NCI-H1105 (cell line): ENCODE measurements at places on chromosomes 1 and 21.

DNA sequence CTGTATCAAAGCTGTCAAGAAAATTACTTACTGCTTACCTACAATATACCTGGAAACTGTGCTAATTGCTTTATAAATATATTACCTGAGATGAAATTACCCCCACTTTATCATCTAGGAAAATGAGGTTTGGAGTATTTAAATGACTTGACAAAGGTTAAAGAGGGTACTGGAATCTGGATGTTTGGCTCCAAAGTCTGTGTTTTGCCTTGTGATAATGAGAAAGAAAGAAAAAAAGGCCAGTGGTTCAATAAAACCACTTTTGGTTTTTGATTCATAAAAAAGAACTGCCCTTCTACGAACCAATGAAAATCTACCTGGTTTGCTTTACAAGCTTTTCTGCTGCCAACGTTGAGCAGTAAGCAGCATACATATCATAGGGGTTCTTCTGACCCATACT, 61.3 kb upstream of the MUTYH start:
- DNase-seq = no peak

- peak; percentile 46 for DNase-seq
Observed at GRCh38 chr1:208942394-208943130, 641.0 kb upstream of the CAMK1G start.

DNA sequence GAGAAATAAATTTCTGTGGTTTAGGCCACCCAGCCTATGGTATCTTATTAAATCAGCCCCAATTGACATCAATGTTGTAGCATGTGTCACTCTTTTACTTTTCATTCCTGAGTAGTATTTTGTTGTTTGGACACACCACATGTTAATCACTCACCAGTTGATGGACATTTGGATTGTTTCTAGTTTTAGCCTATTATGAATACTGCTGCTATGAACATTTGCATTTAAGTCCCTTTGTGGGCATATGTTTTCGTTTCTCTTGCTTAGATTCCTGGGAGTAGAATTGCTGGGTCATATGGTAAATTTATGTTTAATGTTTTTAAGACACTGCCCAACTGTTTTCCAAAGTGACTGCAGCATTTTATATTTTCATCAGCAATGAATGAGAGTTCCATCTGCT, 50.2 kb upstream of the NUF2 start:
- no peak for DNase-seq

- DNase-seq = peak; percentile 18
Observed at GRCh38 chr21:35223480-35224156, 174.5 kb upstream of the RUNX1 start.

DNA sequence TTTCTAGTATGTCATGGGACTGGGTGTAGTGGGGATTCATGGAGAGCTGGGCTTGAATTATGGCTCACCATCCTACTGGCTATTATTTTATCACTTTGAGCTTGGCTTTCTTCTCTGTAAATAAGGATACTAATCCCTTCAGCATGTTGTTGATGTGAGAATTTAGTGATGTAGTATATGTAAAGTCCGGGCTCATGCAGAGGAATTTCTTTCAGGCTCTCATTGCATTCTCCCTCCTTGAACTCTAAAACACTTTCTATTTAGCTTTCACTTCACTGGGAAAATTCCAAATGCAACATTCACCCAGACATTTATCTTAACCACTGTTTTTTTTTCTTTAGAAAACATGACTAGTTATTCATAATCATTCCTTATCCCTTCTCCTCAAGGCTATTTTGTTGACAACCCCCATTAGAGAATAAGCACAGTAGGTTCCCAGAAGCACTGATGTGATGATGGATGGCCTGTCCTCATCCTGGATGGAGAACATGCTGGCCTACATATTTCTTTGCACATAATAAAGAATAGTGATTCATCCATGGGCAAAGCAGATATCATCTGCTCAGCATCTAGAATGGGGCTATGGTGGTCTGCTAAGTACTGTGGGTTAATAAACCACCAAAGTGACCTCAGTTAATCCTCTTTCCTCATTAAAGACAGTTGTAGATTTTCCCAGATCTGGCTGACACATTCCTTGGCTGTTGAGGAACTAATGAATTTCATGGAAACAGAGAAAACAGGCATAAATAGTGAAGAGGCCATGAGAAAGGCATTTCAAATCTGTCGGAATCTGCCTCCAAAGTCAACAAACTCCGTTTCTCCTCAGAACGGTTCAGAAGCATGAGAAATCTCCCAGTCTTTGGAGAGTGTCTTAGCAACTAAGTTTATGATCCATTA, 68.0 kb upstream of the CYP2J2 start:
- DNase-seq = no peak

- DNase-seq = peak; percentile 96
Observed at GRCh38 chr1:31753707-31754349, 10.3 kb downstream of the ADGRB2 start.

- no peak for DNase-seq
Observed at GRCh38 chr1:32639489-32640075, 10.8 kb downstream of the ZBTB8OS start.

- no peak for DNase-seq
Observed at GRCh38 chr1:117646007-117646811, 40.4 kb downstream of the TENT5C start.

DNA sequence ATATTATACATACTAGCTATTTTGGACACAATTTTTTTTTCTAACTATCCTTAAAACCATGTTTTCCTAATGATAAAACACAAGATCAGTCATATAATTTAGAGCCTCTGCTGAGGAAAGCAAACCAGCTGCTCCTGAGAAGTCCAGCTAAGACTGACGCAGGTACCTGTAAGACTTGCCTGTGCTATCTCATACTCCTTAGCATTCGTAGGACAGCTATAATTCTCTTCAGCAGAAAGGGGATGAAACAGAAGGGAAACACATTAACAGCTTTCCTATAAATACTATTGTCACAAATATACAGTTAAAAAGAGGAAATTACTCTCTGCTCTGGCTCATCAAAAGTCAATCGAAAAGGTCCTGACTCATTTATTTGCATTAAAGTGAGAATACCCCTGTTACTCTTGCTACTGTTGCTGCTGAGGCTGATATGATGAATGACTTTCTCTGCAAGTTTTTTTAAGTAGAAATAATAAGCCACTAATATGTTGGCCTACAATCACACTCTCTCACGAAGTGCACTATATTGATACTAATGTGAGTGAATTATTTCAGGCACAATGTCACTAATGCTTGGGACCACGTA, 757.1 kb downstream of the KCNT2 start:
- no peak for DNase-seq

GRCh38 chr1:232213928-232214327, 416.0 kb downstream of the SIPA1L2 start:
- no peak for DNase-seq

GRCh38 chr1:22262583-22262982, 119.7 kb upstream of the WNT4 start:
- no peak for DNase-seq

DNA sequence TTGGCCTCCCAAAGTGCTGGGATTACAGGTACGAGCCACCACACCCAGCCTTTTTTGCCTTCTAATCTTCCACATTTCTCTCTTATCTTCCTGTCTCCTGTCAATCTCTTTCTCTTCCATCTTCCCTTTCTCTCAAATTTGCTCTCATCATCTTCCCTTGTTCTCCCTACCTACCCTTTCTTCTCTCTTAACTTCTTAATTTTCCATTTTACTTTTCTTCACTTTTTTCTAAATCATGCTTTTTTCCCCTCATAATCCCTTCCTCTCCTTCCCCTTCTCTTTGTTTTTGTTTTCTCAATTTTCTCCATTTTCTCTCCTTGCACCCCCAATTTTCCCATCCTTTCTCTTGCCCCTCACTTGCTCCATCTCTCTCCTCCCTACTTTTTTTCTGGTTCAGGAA, 545.7 kb downstream of the OMA1 start:
- DNase-seq = no peak

DNA sequence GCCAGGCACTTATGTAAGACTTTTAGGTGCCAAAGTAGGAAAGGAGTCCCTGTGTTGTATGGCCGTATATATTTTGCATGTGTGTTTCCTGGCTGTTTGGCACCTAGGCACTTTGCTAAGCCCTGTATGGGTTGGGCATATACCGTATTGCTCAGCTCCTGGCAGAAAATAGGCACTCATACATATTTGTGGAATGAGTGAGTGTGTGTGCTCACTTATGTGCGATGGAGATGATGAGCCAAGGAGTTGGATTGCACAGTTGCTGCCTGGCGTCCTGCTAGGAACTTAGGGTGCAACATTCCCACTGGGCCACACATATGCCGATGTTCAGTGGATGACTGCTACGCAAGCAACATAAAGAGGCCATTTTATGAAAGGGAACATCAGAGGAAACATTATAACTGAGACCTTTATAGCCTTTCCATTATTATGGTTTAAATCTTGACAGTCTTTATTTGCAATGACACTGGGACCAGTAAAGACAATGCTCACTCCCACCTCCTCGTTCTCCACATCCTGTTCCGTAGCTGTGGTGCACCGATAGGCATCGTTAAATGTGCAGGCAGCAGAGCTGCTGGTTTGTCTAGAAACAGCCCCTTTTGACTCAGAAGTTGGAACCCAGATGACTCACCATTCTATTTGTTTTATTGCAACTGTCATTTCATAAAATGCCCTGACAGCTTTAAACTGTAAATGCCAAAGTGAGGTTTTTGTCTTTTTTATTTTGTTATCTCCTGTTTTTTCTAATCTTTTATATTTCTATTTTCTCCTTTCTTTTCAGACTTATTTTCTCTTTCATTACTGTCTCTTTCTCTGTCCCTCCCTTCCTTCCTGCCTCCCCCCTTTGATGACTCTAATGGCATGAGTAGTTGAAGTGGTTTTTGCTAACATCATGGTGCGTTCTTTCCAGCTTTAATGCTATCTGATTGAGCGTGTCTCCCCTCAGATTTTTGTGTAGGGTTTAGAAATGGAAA, 36.1 kb downstream of the PEX14 start:
- DNase-seq = no peak

DNA sequence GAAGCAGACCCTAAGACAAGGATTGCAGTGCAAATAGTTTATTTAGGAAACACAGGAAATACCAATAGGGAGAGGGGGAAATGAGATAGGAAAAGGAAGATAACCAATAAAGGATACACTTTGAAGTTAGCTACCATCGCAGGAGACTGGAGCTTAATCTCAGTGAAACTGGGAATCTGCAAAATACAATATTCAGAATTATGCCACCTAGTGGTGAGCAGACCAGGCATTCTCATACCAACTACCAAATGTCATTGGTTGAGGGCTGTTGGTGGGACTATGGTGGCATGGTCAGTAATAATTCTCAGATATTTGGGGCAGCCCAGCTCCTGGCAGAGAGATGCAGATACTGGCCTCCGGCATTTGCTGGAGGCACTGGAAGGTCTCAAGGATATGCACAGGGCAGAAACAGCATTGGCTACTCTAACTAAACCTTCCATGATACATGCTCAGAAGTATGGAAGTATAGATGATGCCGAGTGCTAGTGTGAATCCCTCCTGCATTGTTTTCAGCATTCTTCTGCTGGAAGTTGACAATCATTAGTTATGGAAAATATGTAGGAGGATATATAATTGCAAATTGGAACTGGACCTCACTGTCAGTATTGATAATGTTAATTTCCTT, 11.8 kb upstream of the ZFP69B start:
- DNase-seq = peak; percentile 5

- DNase-seq = no peak
Observed at GRCh38 chr1:74334147-74334546, 99.0 kb downstream of the TNNI3K start.

GRCh38 chr1:96329121-96329520, 392.5 kb upstream of the PTBP2 start:
- no peak for DNase-seq

- no peak for DNase-seq
Observed at GRCh38 chr1:68497358-68497698, 446 bp upstream of the DEPDC1 start.

DNA sequence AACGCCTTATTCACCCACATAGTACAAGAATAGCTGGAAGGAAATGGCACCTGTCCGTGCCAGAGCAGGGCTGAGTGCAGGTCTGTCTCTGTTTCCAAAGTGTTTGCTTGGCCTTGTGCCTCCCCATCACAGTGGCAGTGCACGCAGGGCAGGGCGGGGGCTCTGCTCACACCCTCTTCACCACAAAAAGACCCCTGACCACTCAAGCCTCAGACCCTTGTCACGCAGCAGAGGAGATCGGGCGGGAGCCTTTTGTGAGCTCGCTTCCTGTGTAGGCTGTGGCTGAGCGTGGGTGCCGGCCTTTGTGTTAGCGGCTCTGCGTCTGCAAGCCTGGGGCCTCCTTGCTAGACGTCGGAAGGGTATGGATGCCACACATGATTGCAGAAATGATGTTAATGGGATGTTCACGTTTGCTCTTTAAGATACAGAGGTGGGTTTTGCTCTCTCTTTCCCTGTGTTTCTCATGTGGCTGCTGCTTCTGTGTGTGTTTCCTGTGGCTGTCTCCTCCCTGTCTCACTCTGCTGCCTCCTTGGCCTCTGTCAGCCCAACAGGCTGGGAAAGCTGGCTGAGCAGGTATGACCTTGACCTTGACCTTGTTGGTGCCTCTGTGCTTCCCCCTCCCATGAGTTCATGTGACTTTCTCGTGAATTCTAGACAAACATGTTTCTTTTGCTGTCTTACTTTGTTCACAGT, 45.4 kb downstream of the S100B start:
- no peak for DNase-seq

GRCh38 chr1:4677608-4678007, 23.2 kb downstream of the AJAP1 start:
- no peak for DNase-seq
